PC-3 (cell line): ENCODE measurements at places on chromosomes 16 and 17. TPM values are rescaled to one million over a fixed set of nuclear protein-coding genes. Genes with fewer than 3 reads are reported as not detected.

GRCh38 chr17:5971969-5972368, 98.2 kb upstream of the WSCD1 start:
- DNase-seq: no peak

DNA sequence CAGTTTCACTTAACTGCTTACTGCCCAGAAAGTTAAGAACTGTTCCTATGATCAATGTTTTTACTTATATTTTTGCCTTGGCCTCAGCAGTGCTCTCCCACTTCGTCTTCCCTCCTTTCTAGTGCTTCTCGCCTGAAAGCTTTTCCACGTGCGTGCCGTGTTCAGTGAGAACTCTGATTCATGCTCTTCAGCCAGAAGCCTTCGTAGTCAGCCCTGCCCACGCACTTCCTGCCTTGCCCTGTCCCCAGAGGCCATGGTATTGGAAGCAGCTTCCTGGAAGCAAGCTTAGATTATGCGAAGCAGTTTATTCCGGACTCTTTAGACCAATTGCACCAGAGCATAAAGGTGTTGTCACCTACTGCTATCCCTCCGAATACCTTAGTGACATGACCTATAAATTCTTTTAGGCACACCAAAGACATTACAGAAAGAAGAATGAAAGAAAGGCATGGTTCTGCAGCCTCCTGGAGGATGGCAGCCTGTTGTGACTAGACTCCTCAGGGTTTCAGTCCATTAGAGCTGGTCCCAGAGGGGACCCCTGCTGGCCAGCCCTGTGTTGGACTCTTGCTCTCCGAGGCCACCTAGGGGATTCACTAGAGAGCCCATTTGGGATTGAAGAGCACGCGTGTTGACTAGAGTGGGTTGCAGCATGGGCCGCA, 105.2 kb downstream of the RPTOR start:
- DNase-seq: peak; percentile 64

DNA sequence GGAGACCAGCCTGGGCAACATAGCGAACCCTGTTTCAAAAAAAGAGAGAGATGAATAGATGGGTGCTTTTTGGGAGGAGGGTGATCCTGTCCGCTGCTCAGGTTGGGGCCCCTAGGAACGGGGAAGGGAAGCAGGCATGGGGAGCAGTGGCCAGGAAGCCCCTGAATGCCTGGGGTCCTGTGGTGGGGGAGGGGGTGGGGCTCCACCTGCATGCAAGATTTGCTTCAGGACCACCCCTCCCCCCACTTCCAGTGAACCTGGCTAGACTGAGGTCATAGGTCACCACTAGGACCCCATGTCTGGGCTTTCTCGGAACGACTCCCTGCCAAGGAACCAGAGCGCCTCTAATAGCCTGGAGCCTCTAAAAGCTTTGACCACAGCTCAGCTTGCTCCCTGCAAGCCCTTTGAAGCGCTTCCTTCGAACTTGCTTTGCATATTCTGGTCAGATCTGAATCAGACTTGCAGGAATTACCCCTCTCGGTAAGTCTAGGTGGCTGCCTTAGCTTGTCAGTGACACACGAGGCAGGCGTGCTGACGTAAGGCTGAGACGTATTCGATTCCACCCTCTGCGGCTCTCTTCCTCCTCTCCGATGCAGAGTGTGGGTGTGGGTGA, 3.7 kb downstream of the SOCS3 start:
- DNase-seq: peak; percentile 48

The DNAH2 gene
- 0.62 and 0.92 TPM in 2 replicates for total RNA-seq

The NBR1 gene
- total RNA-seq: 24.1 and 30.0 TPM in 2 replicates

The CLEC18B gene
- 0.29 and 0.87 TPM in 2 replicates for total RNA-seq

The FOXL1 gene
- total RNA-seq: 8.1 and 10.9 TPM in 2 replicates

The TRIM37 gene
- 35.1 and 42.0 TPM in 2 replicates for total RNA-seq

The GAST gene
- not detected in 2 replicates for total RNA-seq
